ENCODE measurements at places on chromosomes 4 and X. TPM values are rescaled to one million over a fixed set of nuclear protein-coding genes. Genes with fewer than 3 reads are reported as not detected.

SHOX gene
- polyA plus RNA-seq = not detected

C4orf51 gene
- polyA plus RNA-seq = not detected

SRPK3 gene
- 0.05 TPM for polyA plus RNA-seq

PDGFRA gene
- 0.24 TPM for polyA plus RNA-seq

DDIT4L gene
- polyA plus RNA-seq = 0.70 TPM

SYTL5 gene
- polyA plus RNA-seq = 1.1 TPM

CLCN5 gene
- polyA plus RNA-seq = 2.2 TPM

MAGED4 gene
- 11.7 TPM for polyA plus RNA-seq

KIT gene
- not detected for polyA plus RNA-seq

HMGB3 gene
- polyA plus RNA-seq = 121 TPM

ITGB1BP2 gene
- 2.4 TPM for polyA plus RNA-seq

DGAT2L6 gene
- not detected for polyA plus RNA-seq

SULT1E1 gene
- not detected for polyA plus RNA-seq

MAP7D2 gene
- polyA plus RNA-seq = 10.1 TPM

TNIP3 gene
- 0.38 TPM for polyA plus RNA-seq

FAAH2 gene
- not detected for polyA plus RNA-seq
